AG10803 (cell line): ENCODE measurements at places on chromosomes 6 and 20.
A peak's percentile ranks its signal among the peaks of the same experiment; 100 is the strongest.

DNA sequence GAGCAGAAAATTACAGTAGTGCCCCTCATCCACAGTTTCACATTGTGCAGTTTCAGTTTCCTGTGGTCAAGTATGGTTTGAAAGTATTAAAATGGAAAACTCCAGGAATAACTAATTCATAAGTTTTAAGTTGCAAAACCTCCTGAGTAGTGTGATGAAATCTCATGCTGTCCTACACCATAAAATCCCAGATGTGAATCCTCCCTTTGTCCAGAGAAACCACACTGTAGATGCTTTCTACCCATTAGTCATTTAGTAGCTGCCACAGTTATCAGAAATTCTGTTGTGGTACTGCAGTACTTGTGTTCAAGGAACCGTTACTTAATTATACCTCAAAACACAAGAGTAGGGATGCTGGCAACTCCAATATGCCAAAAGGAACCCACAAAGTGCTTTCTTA lies 74.7 kb downstream of the PTCHD4 start:
- DNase-seq = peak; percentile 33

DNA sequence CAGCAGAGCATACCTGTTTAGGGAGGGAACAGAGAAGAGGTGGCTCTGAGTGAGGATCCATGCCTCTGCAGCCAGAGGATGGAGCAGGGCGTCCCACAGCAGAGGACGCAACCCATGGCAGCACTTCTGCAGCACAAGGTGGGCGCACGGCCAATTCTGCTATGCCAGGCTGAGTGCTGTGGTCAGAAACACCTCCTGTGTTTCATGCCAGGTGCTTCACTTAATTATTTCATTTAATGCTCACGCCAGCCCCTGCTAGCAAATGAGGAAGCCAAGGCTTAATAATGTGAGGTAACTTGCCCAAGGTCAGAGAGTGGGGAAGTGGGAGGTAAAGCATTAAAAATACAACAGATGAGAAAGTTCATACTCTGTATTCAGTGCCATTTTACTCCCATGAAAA lies 68.5 kb upstream of the PTGIS start:
- no peak for DNase-seq

DNA sequence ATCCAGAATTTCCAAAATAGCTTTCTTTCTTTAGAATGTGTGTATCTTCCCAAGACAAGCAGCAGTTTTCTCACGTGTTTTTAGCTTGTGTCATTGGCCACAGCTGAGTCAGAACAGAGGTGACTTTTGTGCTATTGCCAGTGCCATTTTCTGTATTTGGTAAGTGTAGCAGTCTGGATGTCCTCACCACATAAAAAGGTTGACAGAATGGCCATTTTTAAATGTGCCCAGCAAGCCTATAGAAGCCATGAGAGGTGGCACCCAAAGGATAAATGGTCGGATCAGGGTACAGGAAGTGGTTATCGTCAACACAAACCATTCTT lies 269.5 kb upstream of the HSF2 start:
- peak; percentile 5 for DNase-seq

DNA sequence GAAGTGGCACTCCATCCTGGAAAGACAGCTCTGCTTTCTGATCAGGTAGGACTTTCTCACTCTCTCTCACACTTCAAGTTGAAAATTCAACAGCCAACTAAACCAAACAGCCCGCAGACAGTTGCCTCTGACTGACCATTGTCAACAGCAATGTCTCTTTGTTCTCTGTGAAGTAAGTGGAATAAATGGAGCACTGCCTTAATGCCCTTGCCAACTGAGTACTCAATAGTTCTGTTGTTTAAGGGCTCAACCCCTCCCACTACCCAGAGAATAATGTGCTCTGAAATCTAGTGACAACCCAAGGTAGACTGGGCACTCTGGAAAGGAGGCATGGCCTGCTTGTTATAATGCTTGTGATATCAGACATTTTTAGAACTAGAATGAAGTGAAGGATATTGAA lies 16.8 kb upstream of the BCLAF1 start:
- no peak for DNase-seq

- DNase-seq = peak; percentile 21
Observed at GRCh38 chr6:34412643-34413214, 13.1 kb downstream of the RPS10 start.

- DNase-seq = no peak
Observed at GRCh38 chr20:48909910-48910309, 11.6 kb upstream of the ARFGEF2 start.

GRCh38 chr6:83536034-83536646 lies 23.8 kb downstream of the PRSS35 start:
- DNase-seq = peak; percentile 49

GRCh38 chr6:109062216-109062615 lies 32.4 kb downstream of the SESN1 start:
- DNase-seq = no peak

- DNase-seq = peak; percentile 86
Observed at GRCh38 chr20:401682-402495, 6.2 kb upstream of the RBCK1 start.

GRCh38 chr20:56245761-56246160 lies 2.8 kb upstream of the MC3R start:
- DNase-seq = no peak

DNA sequence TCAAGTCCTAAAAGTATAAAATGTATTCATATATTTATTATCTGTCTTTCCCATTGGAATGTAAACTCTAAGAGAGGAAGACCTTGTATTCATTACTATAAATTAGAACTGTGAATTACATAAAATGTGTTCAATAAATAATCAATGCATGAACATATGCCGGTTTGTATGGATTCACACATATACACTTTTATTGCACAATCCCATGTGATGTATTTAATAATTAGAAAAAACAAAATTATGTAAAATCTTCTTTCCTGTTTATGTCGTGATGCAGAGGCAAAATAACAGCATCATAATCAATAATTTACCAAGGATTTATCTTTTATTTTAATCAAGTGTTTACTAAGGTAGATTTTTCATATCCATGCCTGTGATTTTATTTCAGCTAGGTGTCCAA lies 240.5 kb downstream of the KHDRBS2 start:
- no peak for DNase-seq

DNA sequence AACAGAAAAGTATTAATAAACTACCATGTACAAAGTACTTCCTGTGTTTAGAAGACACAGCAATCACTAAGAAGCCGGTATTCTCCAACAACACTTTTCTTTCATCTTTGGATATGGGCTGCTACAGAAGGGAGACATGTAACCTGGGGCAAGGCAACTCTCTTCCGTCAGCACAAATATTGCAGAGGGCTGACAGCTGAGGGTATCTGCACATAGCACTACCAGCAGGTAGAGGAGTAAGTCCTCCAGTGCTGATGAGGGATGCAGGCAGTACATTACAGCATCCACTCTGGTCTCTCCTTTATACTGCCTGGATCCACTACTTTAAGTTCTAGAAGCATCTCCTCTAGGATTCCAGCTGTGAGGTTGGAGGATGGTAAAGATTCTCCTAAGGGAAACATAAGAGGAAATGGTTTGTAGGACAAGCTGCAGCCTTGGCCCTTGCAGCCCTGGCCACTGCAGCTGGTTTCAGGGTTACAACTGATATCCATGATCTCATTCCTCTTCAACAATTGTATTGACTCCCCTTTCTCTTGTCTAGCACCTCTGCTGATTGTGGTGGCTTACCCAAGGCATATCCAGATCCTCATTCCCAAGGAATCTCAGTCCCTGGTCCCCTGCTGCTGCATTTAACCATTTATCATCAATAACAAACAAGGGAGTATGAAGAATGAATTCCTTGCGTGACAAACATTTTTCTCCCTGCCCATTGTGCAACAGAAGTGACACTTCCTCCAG lies 110.7 kb upstream of the ADGRF1 start:
- peak; percentile 87 for DNase-seq

DNA sequence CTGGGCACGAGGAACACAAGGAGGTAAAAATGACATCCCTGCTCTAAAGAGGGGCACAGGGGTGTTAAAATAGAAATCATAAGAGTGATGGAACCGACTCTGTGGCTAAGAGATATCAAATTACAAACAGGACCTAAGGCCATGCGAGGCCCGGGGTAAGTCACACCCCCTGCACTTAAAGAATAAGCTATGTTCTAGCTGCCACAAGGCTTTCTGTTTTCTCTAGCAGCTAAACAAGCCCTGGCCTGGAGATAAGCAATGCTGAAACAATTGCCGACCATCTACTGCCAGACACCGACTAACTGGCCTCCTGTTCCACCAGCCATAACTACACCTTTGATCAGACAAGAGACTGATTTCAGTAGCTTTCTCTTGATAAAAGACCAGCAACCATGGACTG lies 32.4 kb downstream of the MDGA1 start:
- DNase-seq = no peak

DNA sequence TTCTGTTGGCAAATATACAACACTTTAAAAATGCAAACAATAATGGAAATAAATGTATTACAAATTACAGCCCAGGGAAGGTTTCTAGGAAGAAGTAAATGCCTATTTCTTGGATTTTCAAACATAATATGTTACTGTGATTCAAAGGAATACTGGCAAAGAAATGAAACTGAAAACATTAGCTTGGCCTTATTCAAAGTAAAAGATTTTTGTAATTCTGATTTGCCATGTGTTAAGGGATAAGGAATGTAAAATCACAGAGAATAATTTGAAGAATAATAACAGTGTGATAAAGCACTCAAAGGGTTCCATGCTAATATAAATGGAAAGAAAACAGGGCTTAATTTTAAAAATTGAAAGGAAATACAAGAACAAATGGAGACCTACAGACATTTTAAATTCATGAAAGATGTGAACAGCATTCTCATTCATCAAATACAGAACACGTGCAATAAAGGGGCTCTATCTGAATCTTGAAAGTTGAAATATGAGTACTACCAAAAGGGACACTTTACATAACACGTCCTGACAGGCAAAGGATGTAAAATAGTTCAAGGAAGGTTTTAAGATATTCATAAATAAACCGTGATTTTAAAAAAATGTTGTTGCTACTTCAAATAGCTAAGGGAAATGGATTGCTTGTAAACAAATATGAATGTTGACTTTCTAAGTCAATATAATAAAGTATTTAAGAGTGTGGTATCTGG lies 138.1 kb downstream of the RFPL4B start:
- no peak for DNase-seq

- no peak for DNase-seq
Observed at GRCh38 chr6:21199262-21199661, 394.3 kb upstream of the SOX4 start.

DNA sequence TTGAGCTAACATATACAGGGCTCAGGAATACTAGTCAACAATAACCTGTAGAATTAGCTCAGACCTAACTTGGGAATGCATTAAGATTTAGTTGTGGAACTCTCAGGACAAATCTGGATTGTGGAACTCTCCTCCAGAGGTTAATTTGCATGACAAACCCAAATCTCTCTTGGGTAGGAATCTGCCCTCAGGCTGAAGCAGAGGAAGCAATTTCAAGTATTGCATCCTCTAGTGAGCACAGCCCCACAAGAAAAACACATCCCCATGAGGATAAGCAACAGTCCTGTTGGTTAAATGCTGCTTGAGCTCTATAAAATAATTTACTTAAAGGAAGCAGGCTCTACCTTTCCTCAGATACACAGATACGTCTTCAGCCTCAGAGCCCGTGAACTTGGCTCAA lies 170.9 kb upstream of the STXBP5 start:
- peak; percentile 28 for DNase-seq

DNA sequence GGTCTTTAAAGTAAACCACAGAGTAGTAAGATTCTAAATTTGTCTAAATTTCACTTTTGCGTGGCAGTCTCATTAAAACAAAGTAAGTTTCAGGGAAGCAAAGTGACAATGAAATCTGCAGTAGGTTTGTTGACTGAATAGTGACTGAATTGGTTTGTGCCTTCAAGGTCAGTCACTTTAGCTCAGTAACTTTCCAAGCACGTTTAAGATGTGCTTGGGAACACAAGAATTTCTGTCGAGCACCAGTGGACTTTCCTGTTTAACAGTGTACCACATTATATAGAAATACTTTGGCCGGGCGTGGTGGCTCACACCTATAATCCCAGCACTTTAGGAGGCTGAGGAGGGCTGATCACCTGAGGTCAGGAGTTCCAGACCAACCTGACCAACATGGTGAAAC lies 1.7 kb upstream of the CD24 start:
- DNase-seq = no peak

GRCh38 chr6:43627008-43627825 lies 1.8 kb downstream of the GTPBP2 start:
- peak; percentile 97 for DNase-seq

- no peak for DNase-seq
Observed at GRCh38 chr6:148768646-148769270, 21.9 kb downstream of the UST start.

- no peak for DNase-seq
Observed at GRCh38 chr6:56934876-56935275, 20.0 kb upstream of the BEND6 start.

GRCh38 chr6:45880676-45881075 lies 135.0 kb downstream of the CLIC5 start:
- no peak for DNase-seq

GRCh38 chr6:29748391-29749307 lies 25.4 kb downstream of the HLA-F start:
- DNase-seq = peak; percentile 76

DNA sequence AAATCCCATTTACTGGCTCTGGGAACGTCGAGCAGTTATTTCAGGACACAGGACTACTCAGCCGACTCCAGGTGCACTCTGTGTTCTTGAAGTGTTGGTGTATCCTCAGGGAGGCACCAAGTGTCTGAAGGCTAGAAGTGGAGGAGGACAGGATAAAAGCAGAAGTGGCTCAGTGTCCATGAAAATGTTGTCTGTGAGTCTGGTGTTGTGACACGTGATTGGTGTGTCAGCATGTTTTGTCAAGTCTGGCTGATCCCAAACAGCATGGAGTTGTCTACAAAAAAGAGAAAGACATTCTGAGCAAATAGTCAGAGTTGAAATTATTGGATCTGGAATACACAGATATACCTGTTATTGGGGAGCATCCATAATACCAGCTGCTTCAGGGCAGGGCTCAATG lies 30.3 kb downstream of the SCGN start:
- no peak for DNase-seq

- no peak for DNase-seq
Observed at GRCh38 chr6:130424710-130425109, 58.9 kb downstream of the TMEM200A start.

- DNase-seq = no peak
Observed at GRCh38 chr6:40669343-40669742, 82.2 kb upstream of the LRFN2 start.

DNA sequence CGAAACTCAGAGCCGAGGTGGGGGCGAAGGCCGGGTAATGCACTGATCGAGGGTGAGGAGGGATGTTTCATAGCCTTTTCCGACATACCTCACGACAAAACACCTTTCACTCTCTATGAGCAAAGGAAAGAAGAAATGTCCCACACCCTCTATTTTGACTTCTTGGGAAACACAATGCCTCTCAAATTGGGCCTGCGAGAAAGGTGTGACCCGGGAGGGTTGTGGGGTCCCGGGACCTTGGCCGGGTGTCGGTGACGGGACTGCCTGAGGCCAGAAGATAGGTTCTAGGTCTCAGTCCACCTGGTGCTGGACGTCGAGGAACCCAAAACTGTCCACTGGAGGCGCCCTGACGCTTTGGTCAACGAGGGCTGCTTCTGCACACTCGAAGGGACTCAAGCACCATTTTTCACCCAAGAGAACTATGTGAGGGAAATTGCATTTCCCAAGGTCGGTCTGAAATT lies 41.1 kb upstream of the OSTM1 start:
- DNase-seq = peak; percentile 17

GRCh38 chr6:35681298-35681697 lies 7.4 kb downstream of the FKBP5 start:
- no peak for DNase-seq

GRCh38 chr6:24927277-24927955 lies 8.3 kb downstream of the RIPOR2 start:
- DNase-seq = no peak

- DNase-seq = no peak
Observed at GRCh38 chr6:143014764-143015163, 45.9 kb upstream of the AIG1 start.
